ENCODE measurements at places on chromosomes 2 and 18.

- no peak for DNase-seq
- no peak overlapping the region for H3K4me3 ChIP-seq
- no peaks in the 10 kb centered on the region for H3K36me3 ChIP-seq
These were observed 121.3 kb downstream of the AGAP1 start for GRCh38 chr2:235614900-235615712.

DNA sequence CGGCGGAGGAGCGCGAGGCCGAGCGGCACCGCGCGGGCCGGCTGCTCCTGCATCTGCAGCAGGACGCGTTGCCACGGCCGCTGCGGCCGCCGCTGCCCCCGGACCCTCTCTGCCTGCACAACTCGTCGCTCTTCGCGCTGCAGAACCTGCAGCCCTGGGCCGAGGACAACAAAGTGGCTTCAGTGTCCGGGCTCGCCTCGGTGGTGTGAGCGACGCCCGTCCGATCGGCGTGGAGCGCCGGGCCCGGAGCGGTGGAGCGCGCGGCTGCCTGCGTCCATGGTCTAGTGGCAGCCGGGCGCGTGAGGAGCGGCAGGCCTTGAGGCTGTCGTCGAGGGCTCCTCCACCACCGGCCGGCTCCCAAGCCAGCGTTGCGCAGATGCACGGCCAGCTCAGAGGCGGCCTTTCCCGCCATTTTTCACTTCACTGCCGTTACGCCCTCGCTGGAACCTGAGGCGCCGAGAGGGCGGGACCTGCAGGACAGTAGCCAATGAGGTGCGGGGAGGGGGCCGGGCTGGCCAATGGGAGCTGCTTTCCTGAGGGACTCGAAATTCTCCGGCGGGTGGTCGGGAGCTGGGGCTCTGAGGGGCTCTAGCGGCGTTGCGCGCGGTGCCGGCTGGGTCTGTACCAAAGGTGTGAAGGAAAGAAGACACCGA, 1.9 kb downstream of the TLX2 start:
- no peak for DNase-seq
- H3K27me3 ChIP-seq: peaks cover 68% of the 10 kb centered on the region
- H3K27ac ChIP-seq: no peak overlapping the region
- peaks cover 9% of the 10 kb centered on the region for H3K4me1 ChIP-seq
- H3K36me3 ChIP-seq: no peaks in the 10 kb centered on the region

GRCh38 chr2:95008306-95008705, 17.2 kb upstream of the MAL start:
- no peak for DNase-seq
- H3K27me3 ChIP-seq: no peaks in the 10 kb centered on the region
- H3K27ac ChIP-seq: no peak overlapping the region
- H3K4me1 ChIP-seq: no peaks in the 10 kb centered on the region
- no peak overlapping the region for H3K4me3 ChIP-seq

DNA sequence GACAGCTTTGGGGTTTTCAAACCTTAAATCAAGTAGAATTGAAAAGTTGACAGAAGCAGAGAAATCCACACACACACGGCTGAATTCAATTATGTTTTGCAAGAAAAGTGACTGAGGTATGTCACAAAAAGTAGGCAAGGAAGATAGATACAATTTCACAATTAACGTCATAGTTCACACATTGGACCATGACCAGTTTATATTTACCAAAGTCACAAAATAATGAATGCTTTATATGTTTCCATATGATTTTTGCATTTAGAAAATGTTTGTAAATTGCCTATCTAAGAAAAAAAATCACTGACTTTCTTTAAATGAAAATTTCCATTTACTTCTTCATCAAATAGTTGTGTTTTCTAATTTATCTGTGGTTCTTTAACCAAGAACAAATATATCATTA, 29.4 kb upstream of the ZNF516 start:
- H3K27ac ChIP-seq: no peak overlapping the region
- DNase-seq: no peak
- no peak overlapping the region for H3K4me3 ChIP-seq

DNA sequence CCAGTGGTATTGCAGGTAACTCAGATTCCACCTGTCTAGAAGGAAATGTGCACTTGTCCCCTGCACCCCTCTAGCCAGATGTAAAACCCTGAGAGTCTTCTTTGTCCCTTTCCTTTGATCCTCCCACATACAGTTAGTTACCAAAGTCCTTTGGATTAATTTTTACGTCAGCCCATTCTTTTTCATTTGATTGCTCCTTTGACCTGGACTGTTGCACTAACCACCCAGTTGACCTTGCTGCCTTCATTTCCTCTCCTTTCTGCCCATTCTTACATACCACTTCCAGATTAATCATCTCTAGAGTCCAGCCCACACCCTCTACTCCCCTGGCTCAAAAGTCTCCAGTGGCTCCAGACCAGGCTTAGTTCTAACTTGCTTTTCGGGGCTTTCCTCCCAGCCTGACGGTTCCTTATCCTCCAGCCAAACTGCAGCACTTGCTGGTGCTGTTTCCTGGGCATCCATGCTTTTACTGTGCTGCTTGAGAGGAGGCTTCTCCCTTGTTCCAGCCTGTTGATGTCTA, 99.3 kb downstream of the SPTBN1 start:
- no peak overlapping the region for H3K4me3 ChIP-seq
- no peaks in the 10 kb centered on the region for H3K27me3 ChIP-seq
- H3K36me3 ChIP-seq: no peaks in the 10 kb centered on the region
- peaks cover 7% of the 10 kb centered on the region for H3K4me1 ChIP-seq
